ENCODE measurements at places on chromosomes 1 and 21. TPM values are rescaled to one million over a fixed set of nuclear protein-coding genes. Genes with fewer than 3 reads are reported as not detected.

GRCh38 chr21:44345495-44345894 lies 6.3 kb upstream of the CFAP410 start:
- no peak for DNase-seq

- DNase-seq, result no peak
These were observed 462.8 kb downstream of the PTPRC start for GRCh38 chr1:199101635-199102034.

DNA sequence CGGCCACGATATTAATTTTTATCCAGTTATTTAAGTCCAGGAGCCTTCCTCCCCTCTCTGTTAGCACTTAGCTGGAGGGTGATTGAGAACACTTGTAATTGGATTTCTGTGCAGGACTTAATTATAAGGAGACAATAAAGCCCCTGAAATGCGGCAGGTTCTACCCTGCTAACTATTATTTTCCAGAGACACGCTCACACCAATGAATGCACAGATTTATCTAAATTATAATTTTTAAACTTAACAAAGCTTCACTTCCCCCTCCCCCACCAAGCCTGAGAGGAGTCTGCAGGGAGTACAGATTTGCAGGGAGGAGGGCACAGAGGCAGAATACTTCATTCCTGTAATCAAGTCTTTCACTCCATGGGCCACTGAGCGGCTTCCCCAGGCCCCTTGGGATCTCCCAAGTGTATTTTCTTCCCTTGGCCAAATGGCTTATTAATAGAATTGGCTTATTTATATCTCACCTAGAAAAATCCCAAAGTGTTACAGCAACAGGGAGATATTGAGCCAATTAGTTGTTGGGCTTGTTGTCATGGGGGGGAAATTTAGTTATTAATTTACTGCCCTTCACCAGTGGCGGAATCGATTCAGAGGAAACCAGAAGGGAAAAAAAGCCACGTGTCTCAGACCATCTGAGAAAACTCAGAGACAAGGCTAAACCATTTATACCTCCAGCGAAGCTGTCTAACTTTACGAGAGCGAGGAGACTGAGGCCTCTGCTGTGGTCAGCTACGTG lies 99.0 kb upstream of the CD34 start:
- no peak for DNase-seq

GRCh38 chr1:202901555-202901954 lies 12.6 kb upstream of the RABIF start:
- no peak for DNase-seq

GRCh38 chr1:49234988-49235387 lies 458.3 kb upstream of the BEND5 start:
- no peak for DNase-seq

- no peak for DNase-seq
These were observed 3.9 kb upstream of the ITLN1 start for GRCh38 chr1:160888926-160889325.

GRCh38 chr1:116396769-116397168 lies 23.7 kb downstream of the ATP1A1 start:
- DNase-seq, result no peak

DNA sequence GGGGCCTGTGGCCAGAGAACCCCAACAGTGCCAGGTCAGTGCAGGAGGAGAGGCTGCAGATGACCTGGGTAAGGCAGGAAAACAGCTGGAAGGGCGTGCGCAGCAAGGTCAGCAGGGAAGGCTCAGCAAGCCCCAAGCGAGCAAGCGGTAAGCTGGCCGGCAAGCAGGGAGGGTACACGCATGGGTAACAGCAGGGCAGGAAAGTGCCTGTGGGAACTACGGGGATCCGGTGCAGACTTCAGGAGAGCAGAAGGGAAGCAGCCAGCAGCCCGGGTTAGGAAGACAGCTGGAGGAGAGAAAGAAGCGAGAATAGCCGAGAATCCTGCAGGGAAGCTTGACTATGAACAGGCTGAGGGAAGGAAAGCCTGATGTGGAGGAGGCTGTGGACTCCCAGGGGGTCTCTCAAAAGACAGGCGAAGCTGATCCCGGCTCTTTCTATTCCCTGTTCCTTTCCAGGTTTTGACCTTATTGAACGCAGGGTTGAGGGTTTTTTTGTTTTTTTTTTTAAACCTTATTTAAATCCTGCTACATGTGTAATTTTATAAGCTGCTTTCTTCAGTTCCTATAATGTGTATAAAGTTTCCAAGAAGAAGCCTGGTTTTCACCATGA lies 20.9 kb downstream of the UMODL1 start:
- no peak for DNase-seq

- peak; percentile 50 for DNase-seq
These were observed 284.4 kb downstream of the SETD4 start for GRCh38 chr21:35775778-35776544.

GRCh38 chr1:29306471-29307140 lies 70.3 kb downstream of the PTPRU start:
- DNase-seq, result no peak

DNA sequence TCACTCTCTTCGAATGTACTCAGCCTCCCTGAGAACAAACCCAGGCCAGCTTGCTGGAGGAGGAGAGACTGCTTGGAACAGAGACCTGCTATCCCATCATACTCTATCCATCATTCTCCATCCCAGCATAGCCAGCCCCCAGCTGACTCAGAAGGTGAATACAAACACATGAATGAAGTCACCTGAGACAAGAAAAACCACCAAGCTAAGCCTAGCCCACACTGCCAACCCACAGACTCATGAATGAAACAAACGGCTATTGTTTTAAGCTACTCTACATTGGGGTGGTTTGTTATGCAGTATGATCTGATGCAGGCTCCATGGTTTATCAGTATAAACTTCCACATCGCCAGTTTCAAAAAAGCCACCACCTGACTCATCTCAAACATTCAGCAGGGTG lies 395.6 kb downstream of the SETD4 start:
- no peak for DNase-seq

DNA sequence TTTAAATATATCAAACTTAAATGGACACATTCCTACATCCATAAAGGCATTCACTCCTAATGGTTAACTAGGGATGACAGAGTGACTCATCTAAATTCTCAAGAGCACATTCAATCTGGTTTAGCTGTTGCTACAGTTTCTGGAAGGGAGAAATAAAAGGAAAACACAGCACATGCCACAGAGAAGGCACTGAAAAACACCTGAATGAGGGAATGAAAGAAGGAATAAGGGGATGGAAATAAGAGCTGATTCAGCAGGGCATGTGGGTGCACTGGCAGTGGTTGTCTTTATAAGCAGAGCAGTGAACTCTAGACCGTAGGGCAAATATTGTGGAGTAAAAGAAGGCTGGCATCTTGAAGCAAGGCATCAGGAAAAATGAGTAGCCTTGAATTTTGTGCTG lies 79.3 kb downstream of the LHX4 start:
- peak; percentile 53 for DNase-seq

DNA sequence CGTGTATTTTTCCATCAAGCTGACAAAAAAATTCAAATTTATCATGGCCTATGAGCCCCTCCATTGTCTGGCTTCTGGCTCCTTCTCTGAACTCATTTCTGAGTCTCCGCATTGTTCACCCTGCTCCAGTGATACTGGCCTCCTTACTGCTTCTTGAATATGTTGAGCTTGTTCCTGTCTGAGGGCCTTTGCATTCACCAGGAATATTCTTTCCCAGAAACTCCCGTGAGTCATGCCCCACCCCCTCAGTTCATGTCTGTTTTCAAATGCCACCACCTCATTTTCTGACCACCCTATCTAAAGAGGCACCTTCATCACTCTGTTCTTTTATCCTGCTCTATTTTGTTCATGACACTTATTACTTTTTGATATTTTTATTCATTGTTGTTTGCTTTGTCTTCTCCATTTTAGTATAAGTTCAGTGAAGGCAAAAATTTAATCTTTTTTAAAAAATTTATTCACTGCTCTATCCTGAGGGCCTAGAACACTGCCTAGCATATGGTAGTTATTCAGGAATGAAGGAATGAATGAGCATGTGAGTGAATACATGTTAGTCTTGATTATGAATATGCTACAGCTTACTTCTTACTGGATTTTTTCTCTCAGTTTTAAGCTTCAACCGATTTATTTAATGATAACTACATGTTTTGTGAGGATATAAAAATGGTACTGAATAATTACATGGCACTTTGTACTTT lies 140.4 kb upstream of the C1orf105 start:
- DNase-seq, result peak; percentile 44

DNA sequence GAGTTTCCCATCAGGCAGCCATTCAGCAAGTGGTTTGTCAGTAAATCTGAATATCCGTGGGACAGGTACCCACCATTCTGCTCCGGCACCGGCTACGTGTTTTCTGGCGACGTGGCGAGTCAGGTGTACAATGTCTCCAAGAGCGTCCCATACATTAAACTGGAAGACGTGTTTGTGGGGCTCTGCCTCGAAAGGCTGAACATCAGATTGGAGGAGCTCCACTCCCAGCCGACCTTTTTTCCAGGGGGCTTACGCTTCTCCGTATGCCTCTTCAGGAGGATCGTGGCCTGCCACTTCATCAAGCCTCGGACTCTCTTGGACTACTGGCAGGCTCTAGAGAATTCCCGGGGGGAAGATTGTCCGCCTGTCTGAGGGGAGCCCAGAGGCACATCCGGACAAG lies 48.4 kb downstream of the B3GALT5 start:
- no peak for DNase-seq

GRCh38 chr1:19437891-19438294 lies 47.4 kb downstream of the CAPZB start:
- no peak for DNase-seq

DNA sequence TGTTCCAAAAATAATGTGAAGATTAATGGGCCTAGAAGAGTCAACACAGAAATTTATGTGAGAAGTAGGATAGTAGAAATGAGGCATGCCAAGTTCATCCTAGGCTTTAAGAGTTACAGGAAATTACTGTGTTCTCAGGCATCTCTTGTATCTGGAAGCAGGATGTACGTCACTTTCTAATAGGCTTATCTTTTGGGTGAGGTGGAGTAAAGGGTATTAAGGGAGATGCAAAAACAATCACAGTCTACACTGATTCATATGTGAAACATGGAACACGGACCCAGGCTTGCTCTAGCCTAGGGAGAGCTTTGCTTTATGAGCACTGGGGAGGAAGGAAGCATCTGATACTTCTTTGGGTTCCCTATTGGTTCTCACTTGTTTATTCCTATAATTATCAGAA lies 84.5 kb upstream of the RGS4 start:
- DNase-seq, result no peak

- DNase-seq, result peak; percentile 81
These were observed 35.7 kb upstream of the MTR start for GRCh38 chr1:236759252-236759859.

DNA sequence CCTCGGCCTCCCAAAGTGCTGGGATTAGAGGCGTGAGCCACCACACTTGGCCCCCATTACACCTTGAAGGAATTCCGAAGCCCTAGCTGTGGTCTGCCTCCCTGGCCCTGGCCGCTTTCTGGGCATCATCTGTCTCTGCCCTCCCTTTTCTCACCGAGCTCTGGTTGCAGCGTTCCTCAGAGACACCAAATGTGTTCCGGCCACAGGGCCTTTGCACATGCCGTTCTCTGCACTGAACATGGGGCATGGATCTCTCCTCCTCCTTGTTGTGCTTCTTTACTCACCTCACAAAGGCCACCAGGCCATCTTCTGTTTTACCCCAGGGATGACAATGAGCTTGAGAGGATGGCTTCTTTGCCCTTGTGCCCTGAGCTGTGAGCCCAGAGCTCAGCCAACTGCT lies 39.3 kb downstream of the CA6 start:
- DNase-seq, result no peak

GRCh38 chr1:6099297-6099696 lies 53.6 kb downstream of the KCNAB2 start:
- DNase-seq, result no peak

- no peak for DNase-seq
These were observed 124.8 kb downstream of the DISC1 start for GRCh38 chr1:231751415-231751814.

DNA sequence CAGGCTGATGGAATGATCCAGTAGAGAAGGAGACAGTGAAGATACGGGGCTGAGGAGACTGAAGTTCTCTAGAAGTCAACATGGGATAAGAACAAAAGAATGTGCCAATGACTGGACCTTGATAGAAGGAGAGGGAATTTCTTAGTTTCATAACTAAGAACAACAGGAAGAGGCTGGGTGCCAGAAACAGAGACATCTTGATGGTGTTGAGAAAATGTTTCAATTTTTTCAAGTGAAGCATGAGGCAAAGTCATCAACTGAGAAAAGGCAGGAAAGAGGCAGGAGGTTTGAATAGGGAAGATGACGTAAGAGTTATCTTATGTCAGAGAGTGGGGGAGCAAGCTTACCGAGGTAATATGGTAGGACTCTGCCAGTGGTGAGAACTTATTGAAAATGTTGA lies 80.1 kb downstream of the SPAG17 start:
- peak; percentile 18 for DNase-seq

- DNase-seq, result no peak
These were observed 35.1 kb downstream of the SLC2A1 start for GRCh38 chr1:42923367-42924081.

DNA sequence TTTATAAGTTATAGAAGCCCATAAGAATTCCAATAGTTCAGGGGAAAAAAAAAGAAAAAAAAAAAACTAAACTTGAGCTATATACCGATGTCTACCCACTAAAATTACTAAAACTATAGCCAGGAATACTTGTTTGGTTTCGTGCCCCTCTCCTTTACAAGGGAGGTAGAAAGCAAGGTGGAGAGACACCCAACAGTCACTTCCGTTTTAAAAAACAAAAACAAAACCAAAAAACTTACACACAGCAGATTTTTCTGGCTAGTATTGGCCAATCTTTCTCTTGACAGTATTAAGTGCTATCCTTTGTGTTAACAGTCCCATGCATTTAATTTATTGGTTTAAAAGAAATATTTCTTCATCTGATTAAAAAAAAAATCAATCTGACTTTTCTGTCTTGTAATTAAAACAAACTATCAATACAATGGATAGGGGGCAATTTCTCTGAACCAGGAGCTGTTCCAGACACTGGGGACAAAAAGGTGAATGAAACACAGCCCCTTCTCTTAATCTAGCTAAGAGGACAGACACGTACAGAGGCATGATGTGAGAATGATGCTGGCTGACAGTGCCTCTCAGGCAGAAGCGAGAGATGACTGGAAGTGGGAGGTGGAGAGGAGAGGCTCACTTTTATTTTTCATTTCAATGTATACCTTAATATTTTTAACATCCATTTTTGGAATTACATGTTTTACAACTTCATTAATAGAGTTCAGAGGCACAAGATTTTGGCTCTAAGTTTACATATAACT lies 214.8 kb downstream of the RERE start:
- no peak for DNase-seq

The TTC22 gene
- total RNA-seq, result 3.1 TPM

The BATF3 gene
- 1.5 TPM for total RNA-seq

The FLG2 gene
- total RNA-seq, result not detected

The CCDC190 gene
- not detected for total RNA-seq

The OR2T33 gene
- not detected for total RNA-seq

The MAP3K21 gene
- 24.2 TPM for total RNA-seq

The IL12RB2 gene
- total RNA-seq, result not detected

The DNM3 gene
- total RNA-seq, result 0.68 TPM

The GPATCH4 gene
- 67.3 TPM for total RNA-seq

The KCNJ9 gene
- 0.07 TPM for total RNA-seq

The SMPDL3B gene
- total RNA-seq, result 2.6 TPM

The HMGCS2 gene
- not detected for total RNA-seq

The OR10J1 gene
- not detected for total RNA-seq

Measured in MCF 10A (cell line).